ENCODE measurements at places on chromosomes 12 and 14. TPM values are rescaled to one million over a fixed set of nuclear protein-coding genes. Genes with fewer than 3 reads are reported as not detected.

DNA sequence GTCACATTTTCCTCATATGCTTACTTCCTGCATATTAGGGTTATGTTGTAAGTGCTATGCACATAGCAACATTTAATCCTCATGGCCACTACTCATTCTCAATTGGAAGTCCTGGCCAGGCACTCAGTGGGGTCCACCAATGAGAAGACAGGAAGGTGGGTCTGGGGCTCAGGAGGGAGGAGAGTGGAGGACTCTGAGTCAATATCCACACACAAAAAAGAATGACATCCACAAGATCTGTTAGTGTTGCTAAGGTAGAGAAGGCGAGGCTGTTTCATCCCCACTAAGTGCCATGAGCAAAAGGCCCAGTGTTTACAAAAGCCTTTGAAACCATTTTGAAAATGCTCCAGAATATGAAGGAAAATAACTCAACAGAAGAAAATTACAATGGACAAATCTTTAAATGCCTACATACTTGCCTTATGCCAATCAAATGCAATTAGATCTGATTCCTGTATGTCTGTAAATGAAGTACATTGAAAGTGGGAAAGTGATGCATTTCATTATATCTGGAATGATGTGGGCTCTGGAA, 53.9 kb downstream of the EID3 start:
- no peaks in the 10 kb centered on the region for H3K4me1 ChIP-seq
- DNase-seq: no peak
- no peaks in the 10 kb centered on the region for H3K27me3 ChIP-seq
- H3K36me3 ChIP-seq: peaks cover 4% of the 10 kb centered on the region

- H3K4me1 ChIP-seq: no peaks in the 10 kb centered on the region
- no peaks in the 10 kb centered on the region for H3K27me3 ChIP-seq
- H3K4me3 ChIP-seq: no peak overlapping the region
- H3K27ac ChIP-seq: no peak overlapping the region
- no peak for DNase-seq
Observed at GRCh38 chr14:36270191-36270590, 50.2 kb downstream of the MBIP start.

GRCh38 chr14:33484264-33484663, 466.6 kb downstream of the EGLN3 start:
- H3K27ac ChIP-seq: no peak overlapping the region
- peaks cover 2% of the 10 kb centered on the region for H3K27me3 ChIP-seq
- no peak for DNase-seq
- no peaks in the 10 kb centered on the region for H3K36me3 ChIP-seq

DNA sequence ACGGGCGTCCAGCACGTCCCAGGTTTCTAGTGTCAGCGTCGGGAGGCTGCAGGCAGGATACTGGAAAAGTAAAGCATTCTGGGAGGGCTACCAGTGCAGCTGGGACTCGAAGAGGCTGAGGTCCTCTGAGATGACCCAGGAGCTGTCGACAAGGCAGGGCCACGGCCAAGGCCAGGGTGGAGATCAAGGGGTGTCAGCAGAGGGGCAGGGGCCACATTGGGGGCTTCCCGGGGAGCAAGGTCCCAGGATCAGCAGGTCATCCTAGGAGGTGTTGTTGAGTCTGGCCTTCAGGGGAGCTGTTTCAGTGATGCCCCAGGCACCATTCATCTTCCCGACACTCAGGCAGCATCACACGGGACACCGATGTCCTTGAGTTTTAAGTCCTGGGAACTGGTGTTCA, 377.8 kb upstream of the SFSWAP start:
- no peak overlapping the region for H3K4me3 ChIP-seq
- H3K4me1 ChIP-seq: no peaks in the 10 kb centered on the region
- no peak overlapping the region for H3K27ac ChIP-seq

DNA sequence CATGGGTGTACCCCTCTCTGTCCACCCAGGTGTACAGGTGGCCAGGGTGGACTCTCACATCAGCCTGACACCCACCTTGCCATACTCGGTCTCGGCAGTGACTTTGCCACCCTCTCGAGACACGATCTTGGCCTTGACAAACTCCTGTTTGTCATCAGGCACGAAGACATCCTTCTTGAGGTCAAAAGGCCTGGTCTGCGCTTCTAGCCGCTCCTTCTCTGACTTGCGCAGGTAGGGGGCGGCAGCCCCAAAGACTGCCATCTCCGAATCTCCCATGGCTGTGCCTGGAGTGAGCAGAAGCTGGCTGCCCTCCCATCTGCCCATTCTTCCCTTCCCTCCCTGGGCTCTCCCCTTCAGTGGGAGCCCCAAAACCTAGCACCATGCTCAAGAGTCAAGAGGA, 2.0 kb downstream of the MYH7 start:
- DNase-seq: no peak
- H3K36me3 ChIP-seq: no peaks in the 10 kb centered on the region
- H3K4me1 ChIP-seq: no peaks in the 10 kb centered on the region
- H3K27me3 ChIP-seq: no peaks in the 10 kb centered on the region
- H3K4me3 ChIP-seq: no peak overlapping the region
- no peak overlapping the region for H3K27ac ChIP-seq

DNA sequence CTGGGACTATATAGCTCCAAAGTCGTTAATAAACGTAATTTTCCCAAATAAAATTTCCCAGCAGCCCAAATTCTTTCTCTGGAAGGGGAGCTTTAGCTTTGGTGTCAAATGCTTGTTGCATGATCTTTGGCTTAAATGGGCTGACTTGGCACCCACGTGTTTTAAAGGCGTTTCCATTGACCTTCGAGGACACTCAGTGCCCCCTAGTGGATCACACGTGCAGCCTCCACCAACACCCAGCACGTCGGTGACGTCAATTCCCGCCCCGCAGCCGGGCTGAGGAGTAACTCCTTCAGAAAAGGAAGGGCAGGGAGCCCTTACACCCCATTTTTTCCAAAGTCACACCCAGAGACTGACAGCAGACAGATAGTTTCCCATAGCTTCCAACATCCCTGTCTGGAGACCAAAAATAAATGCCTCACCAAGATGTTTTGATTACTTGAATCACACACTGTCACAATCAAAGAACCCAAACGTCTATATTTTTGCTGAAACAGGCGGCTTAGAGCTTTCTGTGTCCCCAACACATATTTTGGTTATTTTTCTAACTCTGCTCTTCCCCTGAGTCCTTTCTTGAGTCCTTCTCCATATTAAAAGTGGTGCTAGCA, 707.9 kb downstream of the AACS start:
- DNase-seq: no peak
- no peaks in the 10 kb centered on the region for H3K4me1 ChIP-seq
- no peaks in the 10 kb centered on the region for H3K36me3 ChIP-seq
- no peak overlapping the region for H3K4me3 ChIP-seq
- H3K27me3 ChIP-seq: no peaks in the 10 kb centered on the region
- no peak overlapping the region for H3K27ac ChIP-seq

DNA sequence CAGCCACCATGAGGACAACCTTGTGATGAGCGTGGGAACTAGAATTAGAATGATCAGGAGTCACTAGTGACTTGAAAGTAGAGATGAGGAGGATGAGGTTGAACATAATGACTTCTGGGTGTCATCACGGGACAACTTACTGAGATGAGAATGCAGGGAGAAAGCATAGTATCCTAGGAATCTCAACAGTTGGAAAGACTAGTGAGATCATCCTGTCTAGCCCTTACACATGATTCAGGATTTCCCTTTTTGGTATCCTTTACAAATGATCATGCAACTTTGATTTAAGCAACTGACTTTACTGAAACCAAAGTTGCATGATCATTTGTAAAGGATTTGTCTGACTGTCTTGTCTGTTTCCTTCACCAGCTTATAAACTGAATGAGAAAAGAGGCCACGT, 51.8 kb upstream of the HIF1A start:
- H3K36me3 ChIP-seq: no peaks in the 10 kb centered on the region
- H3K4me3 ChIP-seq: no peak overlapping the region
- H3K4me1 ChIP-seq: no peaks in the 10 kb centered on the region
- H3K27ac ChIP-seq: no peak overlapping the region
- no peak for DNase-seq
- H3K27me3 ChIP-seq: no peaks in the 10 kb centered on the region

GRCh38 chr12:118813778-118814357, 167.5 kb upstream of the SRRM4 start:
- no peak overlapping the region for H3K4me3 ChIP-seq
- H3K36me3 ChIP-seq: no peaks in the 10 kb centered on the region
- no peak for DNase-seq

GRCh38 chr14:59377991-59378601, 87.1 kb downstream of the GPR135 start:
- H3K36me3 ChIP-seq: no peaks in the 10 kb centered on the region
- H3K4me3 ChIP-seq: no peak overlapping the region
- DNase-seq: no peak
- H3K27me3 ChIP-seq: no peaks in the 10 kb centered on the region
- H3K27ac ChIP-seq: no peak overlapping the region

- no peaks in the 10 kb centered on the region for H3K27me3 ChIP-seq
- no peaks in the 10 kb centered on the region for H3K36me3 ChIP-seq
- no peak overlapping the region for H3K27ac ChIP-seq
- no peak overlapping the region for H3K4me3 ChIP-seq
- H3K4me1 ChIP-seq: no peaks in the 10 kb centered on the region
- DNase-seq: no peak
Observed at GRCh38 chr14:94217116-94217515, 43.0 kb downstream of the PPP4R4 start.

GRCh38 chr14:33711811-33712216, 239.1 kb downstream of the EGLN3 start:
- H3K4me3 ChIP-seq: no peak overlapping the region
- no peak overlapping the region for H3K27ac ChIP-seq
- no peak for DNase-seq
- no peaks in the 10 kb centered on the region for H3K4me1 ChIP-seq
- no peaks in the 10 kb centered on the region for H3K27me3 ChIP-seq

GRCh38 chr14:99209409-99209808, 62.6 kb downstream of the BCL11B start:
- H3K4me3 ChIP-seq: no peak overlapping the region
- no peaks in the 10 kb centered on the region for H3K36me3 ChIP-seq
- no peaks in the 10 kb centered on the region for H3K27me3 ChIP-seq
- DNase-seq: no peak
- H3K4me1 ChIP-seq: no peaks in the 10 kb centered on the region

- DNase-seq: no peak
- H3K4me1 ChIP-seq: no peaks in the 10 kb centered on the region
- H3K36me3 ChIP-seq: no peaks in the 10 kb centered on the region
- no peak overlapping the region for H3K27ac ChIP-seq
- H3K27me3 ChIP-seq: no peaks in the 10 kb centered on the region
- no peak overlapping the region for H3K4me3 ChIP-seq
Observed at GRCh38 chr12:54689034-54689372, 40.8 kb upstream of the DCD start.

DNA sequence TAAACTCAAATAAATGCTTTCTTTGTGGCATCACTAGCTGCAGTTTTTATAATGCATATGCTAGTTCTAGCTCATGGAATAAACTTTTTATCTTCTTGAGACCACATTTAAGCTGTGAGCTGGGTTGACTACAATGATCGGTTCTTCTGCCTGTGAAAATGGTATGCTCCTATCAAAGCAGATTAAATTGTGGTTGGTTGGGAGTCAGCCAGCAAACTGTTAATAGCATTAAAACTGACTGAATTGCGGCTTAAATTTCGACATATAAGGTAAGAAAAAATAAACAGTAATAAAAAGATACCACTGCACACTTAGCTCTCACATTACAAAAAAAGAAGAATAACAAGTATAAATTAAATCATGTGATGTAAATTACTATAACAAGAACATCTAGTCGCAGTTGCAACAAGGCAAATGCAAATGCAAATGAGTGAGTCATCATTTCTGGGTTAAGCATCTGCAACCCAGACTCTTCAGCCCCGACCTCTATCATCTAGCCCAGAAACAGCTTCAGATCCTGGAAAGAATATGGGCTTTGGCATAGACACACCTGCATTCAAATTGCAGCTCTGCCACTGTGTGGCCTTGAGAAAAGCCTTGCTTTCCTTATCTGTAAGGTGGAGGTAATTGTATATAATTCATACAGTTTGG, 19.8 kb upstream of the DHRS7 start:
- H3K27me3 ChIP-seq: no peaks in the 10 kb centered on the region
- no peaks in the 10 kb centered on the region for H3K4me1 ChIP-seq
- no peaks in the 10 kb centered on the region for H3K36me3 ChIP-seq
- no peak overlapping the region for H3K4me3 ChIP-seq

DNA sequence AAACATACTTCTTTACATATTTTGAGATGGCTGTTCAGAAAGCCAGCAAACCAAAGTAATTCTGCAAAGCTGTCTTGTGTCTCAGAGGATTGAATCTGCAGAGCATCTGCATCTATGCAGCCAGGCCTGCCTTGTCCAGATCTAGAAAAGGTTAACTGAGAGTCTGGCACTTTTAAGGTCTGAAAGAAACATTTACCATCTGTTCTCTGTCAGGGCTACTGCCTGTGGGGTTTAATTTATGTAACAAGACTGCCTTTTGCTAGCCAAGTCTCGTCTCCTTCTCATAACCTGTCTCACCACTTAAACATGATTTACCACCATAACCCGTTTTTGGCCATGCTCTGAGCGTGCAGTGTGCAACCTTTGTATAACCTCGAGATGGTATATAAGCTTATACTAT, 194.2 kb downstream of the SYT10 start:
- DNase-seq: no peak
- no peaks in the 10 kb centered on the region for H3K27me3 ChIP-seq
- no peaks in the 10 kb centered on the region for H3K36me3 ChIP-seq

DNA sequence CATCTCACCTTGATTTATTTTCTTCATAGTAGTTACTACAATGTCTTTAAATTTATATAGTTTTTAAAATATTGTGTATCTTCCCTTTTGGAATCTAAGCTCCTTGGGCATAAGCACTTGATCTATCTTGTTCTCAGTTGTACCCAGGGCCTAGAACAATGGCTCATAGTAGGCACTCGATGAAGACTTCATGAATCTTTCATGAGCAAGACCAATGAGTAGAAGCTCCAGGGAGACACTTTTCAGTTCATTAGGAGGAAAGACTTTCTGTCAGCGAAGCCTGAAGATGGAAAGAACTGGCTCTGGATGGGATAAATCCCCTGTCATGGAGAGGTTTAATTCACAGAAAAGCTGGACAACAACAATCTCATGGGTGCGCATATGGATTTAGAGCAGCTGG, 140.2 kb upstream of the CRY1 start:
- H3K27me3 ChIP-seq: peaks cover 3% of the 10 kb centered on the region
- no peaks in the 10 kb centered on the region for H3K36me3 ChIP-seq
- no peak overlapping the region for H3K4me3 ChIP-seq
- no peak for DNase-seq

- DNase-seq: no peak
- no peaks in the 10 kb centered on the region for H3K27me3 ChIP-seq
- no peaks in the 10 kb centered on the region for H3K4me1 ChIP-seq
- H3K27ac ChIP-seq: no peak overlapping the region
- no peaks in the 10 kb centered on the region for H3K36me3 ChIP-seq
- H3K4me3 ChIP-seq: no peak overlapping the region
Observed at GRCh38 chr12:51852404-51853137, 4.1 kb upstream of the FIGNL2 start.

HSPB8 gene
- 99.4 TPM for polyA plus RNA-seq

TMED10 gene
- 139 TPM for polyA plus RNA-seq

TMEM63C gene
- polyA plus RNA-seq: 0.13 TPM

ACSM4 gene
- not detected for polyA plus RNA-seq

MAX gene
- 61.7 TPM for polyA plus RNA-seq

TMEM117 gene
- polyA plus RNA-seq: 1.6 TPM

MGST1 gene
- 3.2 TPM for polyA plus RNA-seq

PRB2 gene
- not detected for polyA plus RNA-seq

BDKRB2 gene
- polyA plus RNA-seq: not detected

CLEC4D gene
- 0.10 TPM for polyA plus RNA-seq

INHBE gene
- polyA plus RNA-seq: not detected
